Non-pigmented ciliary epithelial cell (primary cell): ENCODE measurements at places on chromosomes 1 and 21.

- DNase-seq = no peak
Observed at GRCh38 chr1:53591924-53592323, 132.7 kb downstream of the DMRTB1 start.

DNA sequence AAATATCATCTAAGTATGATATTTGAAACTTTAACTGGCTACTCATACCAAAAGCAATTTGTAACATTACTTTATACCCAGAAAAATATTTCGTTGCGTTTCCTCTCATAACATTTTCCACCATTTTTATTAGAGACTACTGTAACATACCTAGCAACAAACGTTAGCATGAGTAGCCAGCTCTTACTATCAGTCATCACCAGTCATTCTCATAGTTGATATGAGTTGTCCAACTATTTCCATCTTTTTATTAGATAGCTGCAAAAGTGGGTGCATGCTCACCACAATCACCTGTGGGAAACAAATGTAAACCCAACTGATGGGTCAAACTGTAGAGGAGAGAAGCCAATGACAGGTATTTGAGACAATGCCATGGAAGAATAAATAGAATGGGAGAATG lies 114.6 kb downstream of the AKT3 start:
- DNase-seq = no peak

- DNase-seq = no peak
Observed at GRCh38 chr1:17460219-17460618, 20.7 kb upstream of the RCC2 start.

DNA sequence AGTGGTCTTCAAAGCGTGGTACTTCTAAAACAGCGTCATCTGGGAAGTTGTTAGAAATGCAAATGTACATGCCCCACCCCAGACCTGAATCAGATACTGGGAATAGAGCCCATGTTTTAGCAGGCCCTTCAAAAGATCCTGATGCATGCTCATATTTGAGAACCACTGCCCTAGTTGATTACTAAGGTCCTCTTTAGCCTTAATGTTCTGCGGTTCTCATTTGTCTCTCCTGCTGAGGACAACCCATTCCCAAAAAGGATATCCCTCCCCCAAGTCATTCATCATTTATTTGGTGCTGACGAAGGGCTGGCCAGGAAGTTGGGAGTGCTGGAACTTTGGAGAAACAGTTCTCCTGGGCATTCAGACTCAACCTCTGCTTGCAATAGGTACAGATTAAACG lies 92.4 kb upstream of the RALGPS2 start:
- DNase-seq = no peak

GRCh38 chr21:44924606-44925377 lies 4.1 kb upstream of the ITGB2 start:
- DNase-seq = no peak

DNA sequence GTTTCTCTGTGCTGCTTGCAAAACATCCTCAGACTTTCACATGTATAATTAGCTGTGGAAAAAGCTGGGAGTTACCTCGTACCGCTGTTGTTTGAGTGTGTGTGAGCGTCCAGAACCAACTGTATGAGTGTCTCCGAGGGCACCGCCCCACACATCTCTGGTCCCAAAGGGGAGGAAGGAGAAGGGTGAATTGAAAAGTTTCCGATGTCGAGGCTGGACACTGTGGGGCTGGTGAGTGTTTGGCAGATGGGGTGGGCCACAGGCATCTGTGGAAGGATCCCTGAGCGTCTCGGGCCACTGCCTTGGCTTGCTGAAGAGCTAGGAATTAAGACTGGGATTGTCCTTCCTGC lies 1.2 kb downstream of the ATP2B4 start:
- no peak for DNase-seq

DNA sequence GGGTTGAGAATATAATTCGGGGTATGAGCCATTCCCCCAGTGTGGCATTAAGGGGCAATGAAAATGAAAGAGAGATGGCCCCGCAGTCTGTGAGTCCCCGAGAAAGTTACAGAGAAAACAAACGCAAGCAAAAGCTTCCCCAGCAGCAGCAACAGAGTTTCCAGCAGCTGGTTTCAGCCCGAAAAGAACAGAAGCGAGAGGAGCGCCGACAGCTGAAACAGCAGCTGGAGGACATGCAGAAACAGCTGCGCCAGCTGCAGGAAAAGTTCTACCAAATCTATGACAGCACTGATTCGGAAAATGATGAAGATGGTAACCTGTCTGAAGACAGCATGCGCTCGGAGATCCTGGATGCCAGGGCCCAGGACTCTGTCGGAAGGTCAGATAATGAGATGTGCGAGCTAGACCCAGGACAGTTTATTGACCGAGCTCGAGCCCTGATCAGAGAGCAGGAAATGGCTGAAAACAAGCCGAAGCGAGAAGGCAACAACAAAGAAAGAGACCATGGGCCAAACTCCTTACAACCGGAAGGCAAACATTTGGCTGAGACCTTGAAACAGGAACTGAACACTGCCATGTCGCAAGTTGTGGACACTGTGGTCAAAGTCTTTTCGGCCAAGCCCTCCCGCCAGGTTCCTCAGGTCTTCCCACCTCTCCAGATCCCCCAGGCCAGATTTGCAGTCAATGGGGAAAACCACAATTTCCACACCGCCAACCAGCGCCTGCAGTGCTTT lies 9.4 kb downstream of the PROX1 start:
- no peak for DNase-seq

- no peak for DNase-seq
Observed at GRCh38 chr21:38479641-38480525, 18.4 kb downstream of the ERG start.

DNA sequence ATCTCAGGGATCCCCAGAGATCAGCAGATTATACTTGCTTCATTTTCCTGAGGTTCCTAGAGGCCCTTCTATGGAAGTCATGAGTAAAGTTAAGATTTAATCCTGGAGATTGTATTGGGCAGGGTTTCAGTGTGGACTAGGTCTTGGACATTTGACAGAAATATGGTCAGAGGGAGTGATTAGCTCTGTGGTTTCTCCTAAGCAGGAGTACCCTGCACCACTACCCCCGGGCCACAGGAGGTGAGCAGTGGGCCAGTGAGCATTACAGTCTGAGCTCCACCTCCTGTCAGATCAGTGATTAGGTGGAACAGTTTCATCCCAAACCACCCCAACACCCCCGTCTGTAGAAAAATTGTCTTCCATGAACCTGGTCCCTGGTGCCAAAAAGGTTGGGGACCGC lies 43.2 kb downstream of the PHACTR4 start:
- no peak for DNase-seq

GRCh38 chr1:76843821-76844464 lies 23.3 kb upstream of the ST6GALNAC5 start:
- no peak for DNase-seq

GRCh38 chr1:147641291-147641690 lies 29.0 kb downstream of the ACP6 start:
- no peak for DNase-seq

GRCh38 chr1:201609661-201610318 lies 70.9 kb downstream of the NAV1 start:
- no peak for DNase-seq

DNA sequence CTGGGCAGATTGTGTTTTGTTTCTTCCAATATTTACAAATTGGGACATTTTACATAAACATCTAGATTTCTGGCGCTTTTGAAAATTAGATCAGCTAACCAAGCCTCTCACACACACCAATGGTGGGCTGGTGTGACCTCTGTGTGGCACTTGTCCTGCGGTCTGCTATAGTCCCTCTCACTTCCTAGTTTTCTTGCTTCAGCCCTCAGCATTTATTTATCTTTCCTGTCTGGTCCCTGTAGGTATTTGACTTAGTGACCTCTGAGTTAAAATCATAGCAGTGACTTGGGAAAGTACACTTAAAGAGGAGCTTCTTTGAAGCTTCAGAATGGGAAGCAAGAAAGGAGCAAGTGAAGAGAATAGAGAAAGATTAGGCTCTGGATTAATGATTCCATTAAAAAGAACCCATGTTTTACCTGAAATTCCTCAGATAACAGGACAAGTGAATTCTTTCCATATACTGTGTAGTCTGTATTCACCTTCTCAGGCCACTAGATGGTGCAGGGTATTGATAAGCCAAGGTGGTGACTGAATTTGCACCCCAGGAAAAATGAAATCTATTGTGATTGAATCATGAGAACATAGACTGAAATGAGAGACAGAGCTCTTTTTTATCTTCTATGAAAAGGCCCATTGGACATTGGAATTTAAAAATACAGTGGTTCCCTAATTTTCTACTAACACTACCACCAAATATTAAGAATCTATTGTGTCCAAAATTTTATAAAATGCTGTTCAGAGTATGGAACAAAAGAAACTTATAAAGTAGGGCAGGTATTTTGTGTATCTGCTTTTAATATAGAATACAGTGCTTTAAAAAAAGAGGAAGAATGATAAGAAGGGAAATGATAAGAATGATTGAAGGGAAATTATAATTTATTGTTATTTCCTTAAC lies 7.1 kb upstream of the DIPK1A start:
- no peak for DNase-seq

DNA sequence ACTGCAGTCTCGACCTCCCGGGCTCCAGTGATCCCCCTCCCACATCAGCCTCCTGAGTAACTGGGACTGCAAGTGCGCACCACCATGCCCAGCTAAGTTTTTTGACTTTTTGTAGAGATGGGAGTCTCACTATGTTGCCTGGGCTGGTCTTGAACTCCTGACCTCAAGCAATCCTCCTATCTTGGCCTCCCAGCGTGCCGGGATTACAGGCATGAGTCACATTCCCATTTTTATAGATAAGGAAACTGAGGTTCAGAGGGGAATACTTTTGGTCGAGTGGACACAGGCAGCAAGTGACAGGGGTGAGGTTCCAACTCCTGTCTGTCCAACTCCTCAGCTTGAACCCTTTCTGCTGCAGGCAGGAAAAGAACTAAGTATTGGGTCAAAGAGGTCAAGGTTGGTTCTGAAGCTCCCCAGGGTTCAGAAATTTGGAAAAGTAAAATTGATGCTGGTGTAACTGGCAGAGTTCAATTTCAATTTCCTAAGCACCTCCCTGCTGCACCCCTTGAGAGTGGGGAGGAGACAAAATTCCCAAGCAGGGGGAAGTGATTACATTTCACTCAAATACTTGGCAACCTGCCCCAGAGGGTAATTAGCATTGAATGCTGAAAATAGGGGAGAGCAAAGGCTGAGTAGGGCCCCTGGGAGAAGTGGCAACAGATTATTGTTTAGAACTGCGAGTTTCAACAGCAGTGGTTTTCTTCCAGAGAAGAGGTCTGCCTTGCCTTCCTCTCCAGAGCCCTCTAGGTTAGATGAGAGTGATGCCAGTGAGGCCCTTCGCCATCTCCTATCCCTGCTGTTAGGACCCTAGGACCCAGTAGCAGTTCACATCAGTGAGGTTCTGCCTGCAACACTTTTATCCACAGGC lies 17.5 kb upstream of the ALPL start:
- no peak for DNase-seq

GRCh38 chr1:228101994-228102790 lies 933 bp downstream of the C1orf35 start:
- DNase-seq = no peak

GRCh38 chr1:89005286-89006151 lies 13.1 kb upstream of the KYAT3 start:
- no peak for DNase-seq

DNA sequence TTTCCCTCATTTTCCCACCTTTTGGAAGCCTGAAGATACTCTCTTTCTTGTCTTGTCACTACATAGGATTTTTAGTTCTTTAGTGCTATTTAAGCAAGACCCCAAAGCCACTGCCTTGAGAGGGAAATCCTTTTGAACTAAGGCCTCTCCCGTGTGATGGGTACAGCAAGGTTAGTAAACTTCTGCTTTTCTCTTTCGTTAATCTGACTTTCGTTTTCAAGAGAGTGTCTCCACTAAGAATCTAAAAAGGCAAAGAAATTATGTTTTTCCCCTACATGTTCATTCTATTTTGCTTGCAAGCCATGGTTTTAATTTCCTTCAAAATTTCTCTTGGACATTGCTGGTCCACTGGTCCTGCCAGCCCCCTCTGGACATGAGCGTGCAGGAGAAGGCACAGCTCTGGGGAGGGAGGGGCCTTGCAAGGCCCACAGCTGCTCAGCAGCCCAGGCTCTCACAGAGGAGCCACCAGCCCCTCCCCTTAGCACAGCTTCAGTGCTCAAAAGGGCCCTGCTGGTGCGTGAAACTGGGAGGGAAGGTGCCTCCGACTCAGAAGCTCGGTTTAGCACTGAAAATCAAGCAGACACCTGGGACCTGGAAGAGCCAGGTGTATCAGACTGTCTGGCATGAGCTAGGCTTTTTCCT lies 210.9 kb upstream of the GALNT2 start:
- no peak for DNase-seq

- DNase-seq = no peak
Observed at GRCh38 chr1:42593486-42594100, 64.6 kb upstream of the PPIH start.

GRCh38 chr1:147892731-147893214 lies 9.8 kb upstream of the GJA8 start:
- DNase-seq = peak; percentile 26

DNA sequence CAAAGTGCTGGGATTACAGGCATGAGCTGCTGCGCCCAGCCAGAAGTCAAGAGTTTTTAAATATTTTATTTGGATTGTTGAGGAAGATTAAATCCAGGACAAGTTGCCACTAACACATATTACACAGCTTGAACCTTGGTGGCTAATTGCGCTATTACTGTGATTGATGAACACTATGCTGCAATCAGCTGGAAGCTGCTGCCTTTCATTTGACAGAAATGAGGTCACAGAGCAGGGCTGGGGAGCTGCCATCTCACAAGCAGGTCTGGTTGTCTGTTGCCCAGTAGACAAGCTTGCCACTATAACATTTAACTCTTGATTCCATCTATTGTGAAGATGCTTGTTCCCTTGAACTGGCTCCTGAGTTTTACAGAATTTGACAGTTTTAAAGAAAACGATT lies 37.4 kb upstream of the NRDC start:
- DNase-seq = no peak

DNA sequence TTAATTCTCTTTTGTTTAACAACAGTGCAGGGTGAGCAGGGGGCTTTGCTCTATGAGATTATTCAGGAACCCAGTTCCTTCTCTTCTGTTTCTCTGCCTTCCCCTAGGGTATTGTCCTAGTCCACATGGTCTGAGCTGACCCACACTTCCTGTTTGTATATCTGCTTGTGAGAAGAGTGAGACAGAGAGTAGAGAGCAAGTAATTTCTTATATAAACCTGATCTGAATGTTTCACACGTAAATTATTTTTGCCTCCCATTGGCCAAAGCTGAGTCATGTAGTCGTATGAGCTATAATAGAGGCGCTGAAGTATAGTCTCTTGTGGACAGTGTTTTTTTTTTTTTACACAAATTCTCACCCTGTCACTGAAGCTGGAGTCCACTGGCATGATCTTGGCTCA lies 134.2 kb upstream of the SERTAD4 start:
- DNase-seq = peak; percentile 3

- no peak for DNase-seq
Observed at GRCh38 chr1:233544304-233544703, 69.6 kb upstream of the KCNK1 start.

- no peak for DNase-seq
Observed at GRCh38 chr1:82818586-82818985, 1017.9 kb downstream of the ADGRL2 start.

- DNase-seq = no peak
Observed at GRCh38 chr1:88462096-88462487, 222.0 kb upstream of the PKN2 start.

GRCh38 chr1:153587314-153587713 lies 21.7 kb upstream of the S100A2 start:
- no peak for DNase-seq

- DNase-seq = no peak
Observed at GRCh38 chr1:10623686-10624145, 149.0 kb downstream of the PEX14 start.
